ENCODE measurements at places on chromosomes 12 and 14.

GRCh38 chr14:75636100-75636692 lies 24.5 kb downstream of the ERG28 start:
- H3K27ac ChIP-seq = no peak overlapping the region
- H3K4me1 ChIP-seq = no peaks in the 10 kb centered on the region
- peaks cover 1% of the 10 kb centered on the region for H3K36me3 ChIP-seq
- no peak overlapping the region for H3K4me3 ChIP-seq
- H3K27me3 ChIP-seq = no peaks in the 10 kb centered on the region

DNA sequence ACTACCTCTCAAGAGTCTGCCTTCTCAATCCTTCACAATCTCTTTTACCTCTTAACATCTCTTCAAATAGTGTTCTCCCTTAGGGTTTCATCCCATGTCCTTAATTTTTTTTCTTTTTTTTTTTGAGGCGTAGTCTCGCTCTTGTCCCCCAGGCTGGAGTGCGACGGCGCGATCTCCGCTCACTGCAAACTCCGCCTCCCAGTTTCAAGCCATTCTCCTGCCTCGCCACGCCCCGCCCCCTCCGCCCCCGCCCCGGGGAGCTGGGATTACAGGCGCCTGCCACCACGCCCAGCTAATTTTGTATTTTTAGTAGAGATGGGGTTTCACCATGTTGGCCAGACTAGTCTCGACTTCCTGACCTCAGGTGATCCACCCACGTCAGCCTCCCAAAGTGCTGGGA lies 7.0 kb upstream of the BCAT1 start:
- H3K27ac ChIP-seq = no peak overlapping the region
- peaks cover 14% of the 10 kb centered on the region for H3K4me1 ChIP-seq
- no peak overlapping the region for H3K4me3 ChIP-seq

DNA sequence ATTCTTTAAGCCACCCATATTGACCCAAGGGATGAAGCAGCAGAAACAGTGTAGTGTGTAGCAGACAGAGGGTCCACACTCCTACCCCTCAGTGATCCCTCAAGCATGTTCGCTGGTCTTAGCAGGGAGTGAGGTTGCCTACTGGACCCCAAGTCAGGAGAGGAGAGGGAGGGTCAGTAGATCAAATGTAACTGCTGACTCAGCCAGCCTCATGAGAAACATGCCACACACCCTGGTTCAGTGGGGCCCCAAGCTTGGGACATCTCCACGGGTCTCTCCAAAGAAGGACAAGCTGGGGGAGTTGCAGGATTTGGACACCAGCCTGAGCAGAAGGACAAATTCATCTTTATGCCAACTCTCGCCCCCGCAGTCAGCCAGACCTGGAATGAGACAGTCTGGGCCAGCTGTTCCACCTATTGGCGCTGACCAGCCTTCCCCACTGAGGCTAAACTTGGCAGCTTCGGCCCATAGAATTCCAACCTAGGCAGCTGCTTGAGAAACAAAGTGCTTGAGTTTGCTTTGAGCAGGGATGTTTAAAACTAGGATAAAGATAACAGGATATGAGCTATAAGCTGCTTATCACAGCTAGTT lies 66.0 kb upstream of the ACTN1 start:
- H3K4me3 ChIP-seq = no peak overlapping the region
- H3K36me3 ChIP-seq = no peaks in the 10 kb centered on the region
- DNase-seq = no peak
- H3K27ac ChIP-seq = no peak overlapping the region
- H3K27me3 ChIP-seq = peaks cover 14% of the 10 kb centered on the region
- H3K4me1 ChIP-seq = peaks cover 11% of the 10 kb centered on the region

- H3K4me3 ChIP-seq = no peak overlapping the region
- H3K27ac ChIP-seq = no peak overlapping the region
- H3K4me1 ChIP-seq = no peaks in the 10 kb centered on the region
- no peak for DNase-seq
These were observed 366.8 kb upstream of the ATXN7L3B start for GRCh38 chr12:74170645-74171477.

GRCh38 chr12:51900323-51900889 lies 6.9 kb upstream of the ACVRL1 start:
- no peaks in the 10 kb centered on the region for H3K4me1 ChIP-seq
- H3K36me3 ChIP-seq = no peaks in the 10 kb centered on the region
- no peak overlapping the region for H3K4me3 ChIP-seq
- no peak overlapping the region for H3K27ac ChIP-seq
- peaks cover under 1% of the 10 kb centered on the region for H3K27me3 ChIP-seq

DNA sequence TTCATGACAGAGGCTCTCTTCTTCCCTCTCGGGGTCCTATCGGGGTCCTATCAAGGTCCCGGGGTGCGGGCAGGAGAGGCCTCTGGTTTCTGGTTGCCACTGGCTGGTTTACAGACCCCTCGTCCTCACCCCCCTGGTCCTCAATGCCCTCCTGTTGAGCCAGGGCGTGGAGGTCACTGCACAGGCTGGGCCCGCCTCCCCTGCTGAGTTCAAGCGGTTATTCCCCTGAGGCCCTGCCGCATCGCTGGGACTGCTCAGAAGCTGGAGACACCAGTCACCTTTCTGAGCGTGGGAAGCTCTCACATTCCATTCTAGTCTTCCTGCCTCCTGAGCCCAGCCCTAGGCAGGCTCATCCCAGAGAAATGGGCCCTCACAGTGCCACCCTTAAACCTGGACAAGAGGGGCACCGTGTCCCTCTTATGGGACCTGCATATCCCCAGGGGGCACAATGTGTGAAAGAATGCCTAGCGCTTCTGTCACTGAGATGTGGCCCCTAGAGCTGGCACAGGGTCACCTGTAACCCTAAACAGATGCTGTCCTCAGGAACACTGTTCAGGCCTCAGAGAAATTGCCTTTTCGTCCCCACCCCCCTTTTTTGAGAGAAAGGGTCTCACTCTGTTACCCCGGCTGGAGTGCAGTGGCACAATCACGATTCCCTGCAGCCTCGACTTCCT lies 177.7 kb upstream of the RGS6 start:
- H3K36me3 ChIP-seq = no peaks in the 10 kb centered on the region
- no peak for DNase-seq
- no peak overlapping the region for H3K4me3 ChIP-seq
- no peak overlapping the region for H3K27ac ChIP-seq

- peak overlapping the region; percentile 71 for H3K4me3 ChIP-seq
- peaks cover 14% of the 10 kb centered on the region for H3K4me1 ChIP-seq
- DNase-seq = peak; percentile 12
- H3K27ac ChIP-seq = no peak overlapping the region
These were observed 386.0 kb downstream of the BCAT1 start for GRCh38 chr12:24562771-24563431.

- H3K36me3 ChIP-seq = no peaks in the 10 kb centered on the region
- no peak for DNase-seq
- H3K27me3 ChIP-seq = no peaks in the 10 kb centered on the region
- no peak overlapping the region for H3K27ac ChIP-seq
- no peaks in the 10 kb centered on the region for H3K4me1 ChIP-seq
These were observed 43.3 kb downstream of the MMAB start for GRCh38 chr12:109529691-109530640.

GRCh38 chr12:116404913-116405611 lies 127.6 kb upstream of the MED13L start:
- H3K4me1 ChIP-seq = no peaks in the 10 kb centered on the region
- no peak for DNase-seq
- H3K27ac ChIP-seq = no peak overlapping the region
- H3K27me3 ChIP-seq = no peaks in the 10 kb centered on the region
- no peak overlapping the region for H3K4me3 ChIP-seq

DNA sequence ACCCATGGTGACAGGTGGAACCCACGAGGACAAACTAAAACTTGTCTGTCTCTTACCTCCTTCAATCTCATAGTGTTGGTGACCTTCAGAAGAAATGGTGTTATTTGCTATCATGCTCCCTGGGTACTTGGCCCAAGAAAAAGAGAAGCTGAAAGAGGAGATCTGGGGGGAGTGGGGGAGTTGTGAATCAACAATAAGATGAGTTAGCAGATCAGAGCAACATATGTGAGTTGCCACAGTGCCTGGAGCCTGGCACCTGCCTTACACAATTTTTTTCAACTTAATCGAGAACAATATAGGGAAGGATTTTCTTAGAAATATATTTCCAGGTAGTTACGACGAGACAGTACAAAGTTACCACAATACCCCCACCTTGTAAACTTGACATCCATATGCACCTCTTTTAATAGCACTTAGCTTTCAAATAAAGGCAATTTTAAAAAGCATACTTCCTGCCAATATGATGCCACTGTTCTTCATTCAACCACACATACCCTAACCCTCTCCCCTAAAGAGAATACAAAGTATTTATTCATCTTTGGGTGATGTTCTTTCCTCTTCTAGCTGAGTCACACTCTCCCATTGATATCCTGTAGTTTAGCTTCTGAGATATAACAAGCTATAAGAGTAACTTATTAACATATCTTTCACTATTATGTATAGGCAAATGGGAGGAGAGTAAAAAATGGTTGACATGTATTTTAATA lies 424.1 kb upstream of the OR4E1 start:
- H3K36me3 ChIP-seq = no peaks in the 10 kb centered on the region
- peak overlapping the region; percentile 58 for H3K4me3 ChIP-seq

DNA sequence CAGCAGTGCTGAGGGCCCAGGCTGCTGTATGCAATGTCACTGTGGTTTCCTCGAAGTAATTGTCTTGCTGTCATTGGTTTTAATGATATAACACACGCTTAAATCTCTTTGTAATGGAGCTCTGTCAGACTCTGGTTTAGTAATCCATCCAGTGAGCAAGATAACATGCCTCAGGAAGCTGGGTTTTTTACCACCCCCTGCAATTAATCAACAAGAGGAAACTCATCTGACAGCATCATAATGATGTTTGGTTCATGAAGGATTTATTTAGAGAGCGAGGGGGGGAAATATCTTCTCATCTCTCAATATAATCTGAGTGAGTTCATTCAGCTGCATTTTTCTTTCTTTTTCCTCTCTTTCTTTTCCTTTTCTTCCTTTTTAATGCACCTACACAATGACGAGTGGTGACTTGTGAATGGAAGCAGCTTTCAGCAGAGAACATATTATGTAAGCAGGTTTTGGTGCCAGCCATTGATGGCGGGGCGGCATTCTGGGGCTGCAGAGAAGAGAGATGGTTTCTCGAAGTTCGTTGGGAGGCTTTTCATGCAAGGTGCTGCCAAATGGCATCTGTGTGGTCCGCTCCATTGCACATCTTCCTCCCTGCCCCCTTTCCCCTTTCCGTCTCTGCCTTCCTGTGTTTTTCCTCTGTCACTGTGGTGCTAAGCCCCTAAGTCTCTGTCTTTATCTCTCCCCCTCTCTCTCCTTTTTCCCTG lies 6.7 kb downstream of the RPH3A start:
- no peaks in the 10 kb centered on the region for H3K36me3 ChIP-seq
- DNase-seq = no peak
- peaks cover 8% of the 10 kb centered on the region for H3K4me1 ChIP-seq
- no peak overlapping the region for H3K27ac ChIP-seq

DNA sequence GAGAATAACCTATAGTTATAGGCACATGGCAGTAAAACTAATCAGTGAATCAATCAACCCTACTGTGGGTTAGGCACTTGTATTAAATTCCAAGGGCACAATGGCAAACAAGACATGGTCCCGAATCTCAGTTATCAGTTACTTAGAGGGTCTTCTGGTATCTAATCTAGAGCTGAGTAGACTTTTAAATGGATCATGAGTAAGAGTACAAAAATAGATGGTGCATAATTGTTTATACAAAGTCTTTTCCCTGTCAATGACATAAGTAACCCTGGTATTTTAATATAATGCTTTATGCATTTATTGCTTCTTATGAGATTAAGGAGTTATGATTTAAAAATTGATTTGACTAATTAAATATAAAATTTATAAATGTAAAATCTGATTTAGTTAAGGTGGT lies 23.0 kb upstream of the KCNJ8 start:
- H3K27me3 ChIP-seq = peaks cover 4% of the 10 kb centered on the region
- H3K27ac ChIP-seq = no peak overlapping the region
- no peak overlapping the region for H3K4me3 ChIP-seq
- no peak for DNase-seq
- H3K4me1 ChIP-seq = no peaks in the 10 kb centered on the region

DNA sequence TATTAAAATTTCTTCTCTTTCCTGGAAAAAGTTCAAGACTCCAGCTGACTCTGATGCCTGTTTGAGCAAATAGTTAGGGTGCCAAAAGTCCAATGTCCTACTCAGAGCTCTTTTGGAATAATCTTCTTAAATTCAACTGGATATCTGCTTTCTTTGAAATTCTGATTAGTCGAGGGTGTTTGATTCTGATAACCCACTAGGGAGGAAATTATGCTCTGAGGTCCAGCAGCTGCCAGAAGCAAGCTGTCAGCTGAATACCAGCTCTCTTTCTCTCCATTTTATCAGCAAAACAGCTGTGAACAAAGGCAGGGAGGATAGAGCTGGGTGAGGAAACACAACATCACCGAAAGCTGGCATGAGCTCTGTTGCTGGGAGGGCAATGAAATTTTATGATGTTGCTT lies 141.5 kb downstream of the CAND1 start:
- peaks cover 8% of the 10 kb centered on the region for H3K36me3 ChIP-seq
- no peak for DNase-seq
- H3K27me3 ChIP-seq = no peaks in the 10 kb centered on the region
- no peaks in the 10 kb centered on the region for H3K4me1 ChIP-seq
- H3K27ac ChIP-seq = no peak overlapping the region

- no peak overlapping the region for H3K27ac ChIP-seq
- H3K4me1 ChIP-seq = no peaks in the 10 kb centered on the region
- no peak for DNase-seq
- H3K36me3 ChIP-seq = peaks cover 33% of the 10 kb centered on the region
- H3K27me3 ChIP-seq = no peaks in the 10 kb centered on the region
- no peak overlapping the region for H3K4me3 ChIP-seq
These were observed 91.8 kb downstream of the RBM19 start for GRCh38 chr12:113874326-113874725.

DNA sequence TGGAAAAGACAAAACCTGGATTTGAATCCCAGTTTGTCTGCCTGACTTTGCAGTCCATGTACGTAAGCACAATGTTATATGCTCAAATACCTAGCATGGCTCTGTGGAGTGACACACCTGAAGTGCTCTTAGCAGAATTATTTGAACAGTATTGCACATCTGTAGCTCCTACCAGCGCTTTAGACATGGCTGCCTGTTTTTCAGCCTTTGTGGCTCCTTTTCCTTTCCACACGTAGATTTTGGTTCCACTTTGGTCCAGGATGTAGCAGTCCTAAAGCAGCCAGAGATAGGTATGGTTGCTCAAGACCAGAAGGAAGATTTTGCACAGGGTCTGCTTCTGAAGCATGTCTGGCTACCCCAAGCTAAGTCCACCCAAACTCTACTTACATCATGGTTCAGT lies 9.1 kb downstream of the AVIL start:
- no peak overlapping the region for H3K4me3 ChIP-seq
- no peak for DNase-seq
- no peak overlapping the region for H3K27ac ChIP-seq

DNA sequence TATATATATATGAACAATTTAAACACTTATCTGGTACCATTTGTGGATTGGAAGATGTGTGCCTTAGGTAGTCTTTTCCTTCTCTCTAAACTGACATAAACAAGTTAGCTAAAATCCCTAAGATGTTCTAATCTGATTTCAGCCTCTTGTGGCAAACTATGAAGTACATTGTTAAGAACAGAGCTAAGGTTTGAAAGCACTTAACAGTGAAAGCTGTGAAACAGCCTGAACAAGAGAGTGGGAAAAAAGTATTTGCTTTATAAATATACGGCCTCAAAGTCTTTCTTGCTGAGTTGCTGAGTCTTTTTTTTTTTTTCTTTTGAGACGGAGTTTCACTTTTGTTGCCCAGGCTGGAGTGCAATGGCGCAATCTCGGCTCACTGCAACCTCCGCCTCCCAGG lies 53.7 kb upstream of the PELI2 start:
- H3K27ac ChIP-seq = no peak overlapping the region
- no peak for DNase-seq
- H3K36me3 ChIP-seq = no peaks in the 10 kb centered on the region
- no peak overlapping the region for H3K4me3 ChIP-seq

GRCh38 chr14:20683891-20684661 lies at the start of gene RNASE4:
Gene RNASE4, plus strand, starts transcription at chr14:20684560. Its CDS starts 14,812 bp downstream, at chr14:20699372.
- peaks cover 1% of the 10 kb centered on the region for H3K36me3 ChIP-seq
- H3K4me1 ChIP-seq = peaks cover 27% of the 10 kb centered on the region
- no peak within 1 kb of the TSS for H3K4me3 ChIP-seq
- DNase-seq = peak; percentile 78
- peaks cover 5% of the 10 kb centered on the region for H3K27me3 ChIP-seq
